ENCODE measurements at places on chromosomes 3 and 15. TPM values are rescaled to one million over a fixed set of nuclear protein-coding genes. Genes with fewer than 3 reads are reported as not detected.

Gene SLC28A1
- polyA plus RNA-seq: not detected

Gene TMEM212
- not detected for polyA plus RNA-seq

Gene ATP8B4
- not detected for polyA plus RNA-seq

Gene CHRNB4
- polyA plus RNA-seq: not detected

Gene ANKRD34C
- polyA plus RNA-seq: not detected

Gene TGM5
- not detected for polyA plus RNA-seq

Gene CDHR4
- not detected for polyA plus RNA-seq

Gene ROBO2
- not detected for polyA plus RNA-seq

Gene PP2D1
- polyA plus RNA-seq: 0.33 TPM

Gene IFT57
- 27.0 TPM for polyA plus RNA-seq

Gene ITGA11
- polyA plus RNA-seq: not detected

Gene TM4SF4
- not detected for polyA plus RNA-seq

Gene MST1R
- not detected for polyA plus RNA-seq

Gene TERC
- polyA plus RNA-seq: 1.4 TPM

Gene IMPG2
- 0.09 TPM for polyA plus RNA-seq

Gene SLC27A2
- polyA plus RNA-seq: 0.74 TPM
